ENCODE measurements at places on chromosomes 3 and 15. TPM values are rescaled to one million over a fixed set of nuclear protein-coding genes. Genes with fewer than 3 reads are reported as not detected.
A peak's percentile ranks its signal among the peaks of the same experiment; 100 is the strongest.

GRCh38 chr3:4588466-4588865, 95.3 kb downstream of the ITPR1 start:
- DNase-seq, result no peak

Gene ELL3
- total RNA-seq, result not detected

DNA sequence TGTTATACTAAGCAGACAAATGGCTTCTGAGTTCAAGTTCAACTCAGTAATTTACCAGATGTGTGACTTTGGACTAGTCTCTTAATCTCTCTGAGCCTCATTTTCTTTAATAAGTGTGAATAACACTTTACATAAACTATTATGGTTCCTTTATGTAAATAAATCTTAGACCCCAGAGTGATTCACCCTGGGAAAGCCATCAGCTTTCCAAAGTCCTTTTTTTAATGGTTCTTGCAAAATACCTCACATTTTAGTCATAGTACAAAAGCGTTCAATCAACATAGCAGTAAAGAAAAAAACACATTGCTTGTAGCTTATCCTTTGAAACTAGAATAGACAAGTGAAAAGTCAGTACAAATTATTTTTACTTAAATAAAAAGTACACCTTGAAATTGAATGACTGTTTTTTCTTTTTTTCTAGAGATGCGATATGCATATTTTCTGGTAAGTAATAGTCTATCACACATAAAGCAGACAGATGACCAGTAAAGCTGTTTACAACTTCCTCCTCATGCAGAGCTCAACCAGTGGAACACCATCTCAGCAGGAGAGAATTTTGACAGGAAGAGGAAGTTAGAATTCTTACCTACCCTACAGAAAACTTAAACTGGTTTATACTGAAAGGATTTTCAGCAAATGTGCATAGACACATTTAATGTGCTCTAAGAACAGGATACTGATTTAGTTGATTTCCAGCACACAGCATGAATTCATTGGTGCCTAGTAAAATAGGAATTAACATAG, 123.0 kb upstream of the AGBL1 start:
- DNase-seq, result no peak

Gene SPSB4
- not detected for total RNA-seq

- no peak for DNase-seq
These were observed 40.6 kb downstream of the ARNT2 start for GRCh38 chr15:80444680-80445251.

- DNase-seq, result no peak
These were observed 79.1 kb downstream of the SLC25A26 start for GRCh38 chr3:66299891-66300290.

DNA sequence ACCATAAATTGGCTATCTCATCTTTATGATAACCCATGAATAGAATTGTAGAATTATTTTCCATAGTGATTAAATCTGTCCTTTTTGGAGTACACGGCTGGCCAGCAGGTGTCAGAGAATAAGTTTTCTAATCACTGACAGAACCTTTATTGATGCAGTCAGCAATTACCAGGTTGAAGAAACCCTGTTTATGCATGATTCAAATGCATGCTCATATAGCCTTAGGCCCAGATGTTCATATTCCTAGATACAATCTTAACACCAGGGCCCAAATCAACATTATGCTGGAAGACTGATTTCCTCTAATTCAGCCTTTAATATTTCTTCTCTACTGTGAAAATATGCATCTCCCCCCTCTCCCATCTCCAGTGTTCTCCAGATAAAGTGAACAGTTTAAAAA, 243.5 kb upstream of the DCBLD2 start:
- no peak for DNase-seq

GRCh38 chr3:125280668-125281361, 68.3 kb upstream of the SLC12A8 start:
- no peak for DNase-seq

Gene ULK3
- 28.2 TPM for total RNA-seq

DNA sequence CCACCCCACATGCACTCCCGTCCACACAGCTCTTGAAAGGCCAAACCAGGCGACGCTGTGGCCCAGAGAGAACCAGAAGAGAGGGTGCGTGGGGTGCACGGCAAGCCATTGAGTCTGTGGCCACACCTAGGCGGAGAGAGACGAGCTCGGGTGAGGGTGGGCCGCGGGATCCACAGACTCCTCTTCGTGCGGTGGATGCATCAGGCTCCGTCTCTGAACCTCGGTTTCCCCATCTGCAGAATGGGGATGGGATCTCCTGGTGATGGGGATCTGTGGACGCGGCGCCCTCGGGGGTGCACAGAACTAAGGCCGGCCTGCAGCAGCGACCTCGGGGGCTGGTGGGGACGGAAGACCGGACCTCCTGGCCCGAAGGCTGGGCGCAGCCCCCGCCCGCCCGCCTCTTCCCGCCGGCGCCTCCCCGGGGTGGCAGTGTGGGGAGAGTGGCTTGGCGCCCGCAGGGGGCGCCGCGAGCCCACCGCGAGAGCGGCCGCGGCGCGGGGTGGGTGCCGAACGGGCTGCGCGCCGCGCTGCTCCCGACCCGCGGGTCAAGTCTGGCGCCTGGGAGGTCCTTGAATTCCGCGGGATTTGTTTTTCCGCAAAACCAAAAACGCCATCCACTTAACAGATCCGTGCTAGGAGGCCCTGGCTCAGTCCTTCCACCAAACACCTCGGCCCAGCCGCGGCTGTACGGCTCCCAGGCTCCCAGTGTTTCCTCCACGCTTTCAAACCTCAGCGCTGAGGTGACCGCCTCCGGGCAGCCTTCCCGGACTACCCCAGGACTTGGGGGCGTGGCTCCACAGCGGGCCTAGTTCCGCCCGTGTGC, 13.2 kb upstream of the ADPGK start:
- DNase-seq, result peak; percentile 63

GRCh38 chr3:138768125-138768524, 66.6 kb downstream of the PIK3CB start:
- DNase-seq, result no peak

Gene PLSCR5
- total RNA-seq, result not detected

DNA sequence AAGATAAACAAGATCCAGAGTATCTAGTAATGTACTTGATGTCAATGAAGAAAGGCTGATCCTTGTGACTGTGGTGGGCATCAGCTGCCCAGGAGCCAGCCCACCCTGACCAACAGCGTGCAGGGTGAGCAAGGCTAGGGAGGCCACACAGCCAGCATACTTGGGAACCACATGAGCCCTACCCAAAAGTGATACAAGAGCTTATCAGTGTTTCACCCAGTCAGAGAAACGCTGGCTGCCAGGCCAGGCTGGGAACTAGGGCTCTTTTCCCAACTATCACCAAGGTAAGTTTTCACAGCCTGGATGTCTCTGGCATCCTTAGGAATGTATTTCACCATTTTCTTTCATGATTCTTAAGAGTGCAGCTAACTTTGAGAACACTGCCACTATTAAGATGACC, 24.9 kb downstream of the CHAC1 start:
- DNase-seq, result no peak

Gene AQP9
- total RNA-seq, result not detected

GRCh38 chr15:101045236-101045646, 126.1 kb downstream of the LRRK1 start:
- peak; percentile 5 for DNase-seq

- no peak for DNase-seq
These were observed 142.5 kb downstream of the HCN4 start for GRCh38 chr15:73226093-73226814.

GRCh38 chr3:5254281-5255048, 67.0 kb downstream of the EDEM1 start:
- no peak for DNase-seq

Gene PLSCR4
- 7.9 TPM for total RNA-seq

Gene EAF1
- 33.0 TPM for total RNA-seq

Gene AP3B2
- 0.82 TPM for total RNA-seq

DNA sequence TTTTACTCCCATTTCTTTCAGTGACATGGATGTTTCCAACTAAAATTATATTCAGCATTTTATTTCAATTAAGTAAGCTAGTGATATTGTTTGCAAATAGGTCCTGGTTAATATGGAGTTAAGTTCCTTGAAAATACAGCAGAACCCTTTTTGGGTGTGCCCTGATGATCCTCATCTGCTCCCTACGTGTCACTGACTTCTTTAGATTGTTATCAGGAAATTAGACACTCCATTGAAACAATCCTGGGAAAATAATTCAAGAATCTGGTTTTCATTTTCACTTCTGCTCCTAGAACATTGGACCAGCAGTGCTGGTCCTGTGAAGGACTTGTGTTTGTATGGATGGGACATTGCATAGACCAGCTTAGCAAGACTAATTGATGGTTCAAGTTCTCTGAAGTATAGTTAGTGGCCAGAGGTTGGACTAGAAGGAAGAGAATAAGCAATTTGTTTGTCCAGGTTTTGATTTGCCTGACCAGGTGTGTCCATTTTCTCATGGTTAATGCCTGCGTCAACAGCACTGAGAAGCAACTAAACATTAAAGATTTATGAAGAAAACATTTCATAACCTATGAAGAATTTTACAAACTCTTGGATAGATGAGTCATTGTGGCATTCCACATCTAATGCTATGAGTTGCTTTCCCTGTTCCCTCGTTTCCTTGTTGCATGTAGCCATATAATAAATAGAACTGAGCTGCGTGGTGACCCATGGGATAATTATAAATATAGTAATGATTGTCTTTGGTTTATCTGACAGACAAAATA, 95.8 kb downstream of the ZPLD1 start:
- DNase-seq, result no peak

GRCh38 chr3:37492468-37492867, 318.1 kb upstream of the LRRFIP2 start:
- DNase-seq, result no peak

DNA sequence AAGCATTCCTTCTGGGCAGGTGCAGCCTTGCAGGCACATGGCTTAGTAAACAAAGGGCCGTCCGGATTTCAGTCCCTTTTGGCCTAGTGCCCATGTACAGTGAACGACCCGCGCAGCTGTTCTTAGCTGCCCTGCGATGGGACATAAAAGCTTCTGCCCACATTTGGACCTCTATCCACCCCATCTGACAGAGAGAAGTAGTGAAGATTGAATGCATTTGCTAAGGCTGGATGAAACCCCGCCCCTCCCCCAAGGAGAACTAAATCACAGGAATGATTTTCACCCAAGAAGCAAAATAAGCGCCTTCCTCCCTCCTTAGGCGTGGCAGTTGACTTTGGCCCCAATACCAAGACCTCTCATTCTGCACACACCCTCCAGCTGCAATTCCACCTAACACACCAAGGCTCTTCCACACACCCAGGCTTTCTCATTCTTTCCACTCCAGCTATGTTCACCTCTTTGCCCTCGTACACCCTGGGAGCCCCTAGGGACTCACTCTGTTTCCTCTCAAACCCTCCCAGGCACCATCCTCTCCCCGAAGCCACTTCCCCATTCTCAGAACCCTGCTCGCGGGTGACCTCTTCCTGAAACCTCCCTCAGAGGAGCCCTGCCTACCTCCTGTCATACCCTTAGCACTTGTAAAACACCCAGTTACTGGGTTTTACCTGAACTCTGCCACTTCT, 14.1 kb upstream of the HRH1 start:
- no peak for DNase-seq

Gene SLC9C1
- 0.23 TPM for total RNA-seq

- DNase-seq, result no peak
These were observed 372.5 kb downstream of the IL20RB start for GRCh38 chr3:137330246-137330645.

DNA sequence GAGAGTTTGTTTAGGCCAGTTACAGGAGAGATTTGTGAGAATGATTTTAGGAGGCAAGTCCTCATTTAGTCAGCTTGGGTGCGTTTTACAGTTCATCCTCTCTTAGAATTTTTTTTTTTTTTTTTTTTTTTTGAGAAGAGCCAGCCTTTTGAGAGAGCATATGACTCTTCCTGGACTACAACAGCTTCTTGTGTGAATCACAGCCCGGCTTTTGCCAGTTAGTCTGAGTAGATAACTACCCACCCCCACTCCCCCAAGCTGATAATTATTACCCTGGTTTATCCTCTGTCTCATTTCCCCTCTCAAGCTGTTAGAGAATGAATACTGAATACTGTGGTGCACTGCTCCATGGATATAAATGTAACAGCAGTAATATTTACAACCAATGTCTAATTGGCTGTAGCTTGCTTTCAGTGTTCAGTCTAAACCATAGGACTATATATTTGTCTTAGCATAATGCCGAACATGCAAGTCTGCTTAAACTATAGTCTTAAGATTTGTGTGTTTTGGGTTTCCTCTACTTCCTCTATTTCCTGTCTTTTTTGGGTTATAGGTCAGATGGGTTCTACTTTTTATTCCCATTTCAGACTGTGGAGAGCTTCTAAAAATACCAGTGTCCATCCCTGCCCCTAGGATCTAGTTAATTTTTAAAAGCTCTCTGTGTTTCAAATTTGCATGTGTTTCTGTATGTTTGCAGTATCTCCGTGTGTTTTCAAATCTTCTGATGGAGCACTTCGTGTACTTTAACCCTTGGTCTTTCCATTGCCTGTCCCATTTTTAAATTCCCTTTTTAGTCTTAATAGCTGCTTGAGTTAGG, 8.0 kb downstream of the CHD2 start:
- no peak for DNase-seq

DNA sequence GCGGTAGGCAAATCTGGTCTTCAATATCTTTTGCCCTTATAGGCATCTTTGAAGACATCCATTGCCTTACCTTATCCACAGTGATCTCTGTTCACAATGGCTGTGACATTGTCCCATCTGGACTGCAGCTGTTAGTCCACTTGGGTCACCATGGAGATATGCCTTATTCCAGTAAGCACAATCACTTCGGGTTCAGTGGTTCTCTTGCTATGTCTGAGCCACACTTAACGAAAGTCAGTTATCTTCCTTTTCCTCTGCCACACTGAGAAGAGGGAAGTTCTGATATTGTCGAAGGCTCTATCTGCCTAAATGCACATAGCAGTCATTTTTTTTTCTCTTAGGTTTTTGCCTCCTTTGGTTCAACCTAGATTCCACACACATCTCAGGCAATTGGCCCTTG, 119.0 kb upstream of the SATB1 start:
- DNase-seq, result no peak

DNA sequence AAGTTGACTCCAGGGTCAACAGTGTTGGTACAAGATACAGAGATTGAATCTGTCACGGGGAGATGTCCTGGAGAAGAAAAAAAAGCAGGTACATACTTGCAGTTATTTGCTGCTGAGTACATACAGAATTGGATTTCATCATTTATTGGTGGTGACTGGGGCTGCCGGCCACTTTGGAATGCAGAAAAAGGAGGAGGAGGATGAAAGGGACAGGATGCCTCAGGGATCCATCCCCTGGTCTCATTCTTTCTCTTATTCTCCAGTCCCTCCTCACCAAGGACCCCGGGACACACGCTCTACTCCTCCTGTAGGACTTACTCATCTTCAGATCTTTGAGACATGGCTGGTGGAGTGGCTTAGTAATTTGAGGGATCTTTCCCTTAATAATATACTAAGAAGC, 30.0 kb upstream of the MEIS2 start:
- DNase-seq, result peak; percentile 37

Gene ANKRD34C
- total RNA-seq, result not detected

DNA sequence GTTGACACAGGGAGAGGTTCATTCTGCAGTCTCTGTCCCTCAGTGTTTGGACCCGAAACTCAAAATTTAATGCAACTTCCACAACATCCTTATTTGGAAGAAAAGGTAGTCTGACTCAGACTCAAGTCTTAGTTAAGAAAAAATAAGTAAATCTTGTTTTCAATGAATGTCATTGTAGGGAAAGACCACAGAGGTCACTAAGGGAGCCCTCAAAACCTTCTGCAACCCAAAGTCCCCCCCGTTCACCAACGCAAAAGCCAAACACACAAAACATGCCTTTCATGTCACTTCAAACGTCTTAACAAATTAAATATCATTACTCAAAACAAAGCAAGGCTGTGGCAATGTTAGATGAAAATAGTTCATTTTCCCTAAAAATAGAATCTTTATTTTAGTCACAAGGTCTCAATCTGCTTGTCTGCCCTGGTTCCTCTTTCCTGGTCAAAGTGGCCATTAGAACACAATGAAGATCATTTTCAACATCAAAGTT, 20.9 kb upstream of the SSUH2 start:
- no peak for DNase-seq

- DNase-seq, result no peak
These were observed 163.0 kb upstream of the BFSP2 start for GRCh38 chr3:133236901-133237300.
